ENCODE measurements at places on chromosomes 12 and 14.

- DNase-seq, result no peak
These were observed 243.7 kb downstream of the GLT1D1 start for GRCh38 chr12:129096968-129097367.

- DNase-seq, result no peak
These were observed 10.4 kb downstream of the FAM181A start for GRCh38 chr14:93937519-93937918.

DNA sequence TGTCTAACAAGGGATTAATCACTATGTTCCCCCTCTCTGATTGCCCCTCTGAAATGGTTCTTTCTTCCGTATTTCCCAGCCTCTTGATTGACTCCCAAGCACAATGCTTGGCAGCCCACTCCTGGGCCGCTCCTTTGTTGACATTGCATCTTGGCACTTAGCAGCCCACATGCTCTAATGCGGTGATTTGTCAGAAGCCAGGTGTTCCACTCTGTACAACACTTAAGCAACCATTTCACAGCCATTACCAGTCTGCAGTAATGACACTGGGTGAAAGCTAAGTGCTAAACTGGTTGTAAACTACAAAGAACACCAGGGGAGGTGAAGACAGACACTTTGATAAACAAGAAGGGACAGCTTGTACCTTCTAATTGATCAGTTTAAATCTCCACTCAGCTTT lies 353.5 kb downstream of the TMEM132D start:
- no peak for DNase-seq

GRCh38 chr12:1473418-1473817 lies 121.0 kb downstream of the FBXL14 start:
- DNase-seq, result peak; percentile 31

Data from NAMALWA (cell line).